ENCODE measurements at places on chromosomes 11 and 22. TPM values are rescaled to one million over a fixed set of nuclear protein-coding genes. Genes with fewer than 3 reads are reported as not detected.

DNA sequence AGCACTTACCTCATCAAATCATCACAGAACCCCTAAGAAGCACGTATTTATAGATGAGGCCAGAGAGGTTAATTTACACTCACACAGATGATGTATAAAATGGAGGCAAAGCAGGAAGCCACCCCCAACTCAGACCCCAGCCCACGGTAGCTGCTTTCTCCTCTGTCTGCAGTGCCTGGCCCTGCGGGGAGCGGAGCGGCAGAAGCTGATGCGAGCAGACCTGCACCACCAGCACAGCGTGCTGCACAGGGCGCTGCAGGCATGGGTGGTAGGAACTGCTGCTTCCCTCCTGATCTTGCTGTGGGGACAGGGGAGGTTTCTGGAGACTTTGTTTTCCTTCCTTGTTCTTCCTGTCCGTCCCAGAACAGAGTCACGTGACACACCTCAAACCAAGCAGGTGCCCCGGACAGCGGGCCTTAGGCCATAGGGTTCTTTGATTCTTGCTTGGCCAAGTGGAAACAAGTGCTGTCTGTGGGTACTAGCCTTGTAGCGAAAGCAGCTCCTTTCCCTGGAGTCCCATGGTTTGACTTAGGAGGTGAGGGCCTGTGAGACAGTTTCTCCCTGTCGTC, 57.8 kb downstream of the PISD start:
- DNase-seq: no peak
- H3K27me3 ChIP-seq: no peaks in the 10 kb centered on the region
- peaks cover 14% of the 10 kb centered on the region for H3K36me3 ChIP-seq

DNA sequence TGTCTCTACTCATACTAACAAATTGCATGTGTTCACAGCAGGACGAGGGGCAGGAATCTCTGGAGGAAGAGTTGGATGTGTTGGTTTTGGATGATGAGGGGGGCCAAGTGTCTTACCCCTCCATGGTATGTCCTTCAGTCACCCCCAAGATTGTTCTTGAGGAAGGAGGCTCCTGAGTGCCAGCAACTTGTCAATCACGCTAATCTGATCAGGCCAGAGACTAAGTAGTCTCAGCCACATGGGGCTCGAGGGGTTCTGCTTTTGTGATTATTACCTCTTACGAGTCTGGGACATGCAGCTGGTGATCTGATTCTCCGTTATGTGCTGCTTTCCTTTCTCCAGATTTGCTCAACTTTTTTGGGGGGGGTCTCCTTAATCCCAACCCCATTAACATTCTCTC, 54.3 kb downstream of the CTNND1 start:
- H3K36me3 ChIP-seq: peaks cover 32% of the 10 kb centered on the region
- H3K27me3 ChIP-seq: no peaks in the 10 kb centered on the region
- no peaks in the 10 kb centered on the region for H3K4me1 ChIP-seq
- H3K4me3 ChIP-seq: no peak overlapping the region
- DNase-seq: no peak

DNA sequence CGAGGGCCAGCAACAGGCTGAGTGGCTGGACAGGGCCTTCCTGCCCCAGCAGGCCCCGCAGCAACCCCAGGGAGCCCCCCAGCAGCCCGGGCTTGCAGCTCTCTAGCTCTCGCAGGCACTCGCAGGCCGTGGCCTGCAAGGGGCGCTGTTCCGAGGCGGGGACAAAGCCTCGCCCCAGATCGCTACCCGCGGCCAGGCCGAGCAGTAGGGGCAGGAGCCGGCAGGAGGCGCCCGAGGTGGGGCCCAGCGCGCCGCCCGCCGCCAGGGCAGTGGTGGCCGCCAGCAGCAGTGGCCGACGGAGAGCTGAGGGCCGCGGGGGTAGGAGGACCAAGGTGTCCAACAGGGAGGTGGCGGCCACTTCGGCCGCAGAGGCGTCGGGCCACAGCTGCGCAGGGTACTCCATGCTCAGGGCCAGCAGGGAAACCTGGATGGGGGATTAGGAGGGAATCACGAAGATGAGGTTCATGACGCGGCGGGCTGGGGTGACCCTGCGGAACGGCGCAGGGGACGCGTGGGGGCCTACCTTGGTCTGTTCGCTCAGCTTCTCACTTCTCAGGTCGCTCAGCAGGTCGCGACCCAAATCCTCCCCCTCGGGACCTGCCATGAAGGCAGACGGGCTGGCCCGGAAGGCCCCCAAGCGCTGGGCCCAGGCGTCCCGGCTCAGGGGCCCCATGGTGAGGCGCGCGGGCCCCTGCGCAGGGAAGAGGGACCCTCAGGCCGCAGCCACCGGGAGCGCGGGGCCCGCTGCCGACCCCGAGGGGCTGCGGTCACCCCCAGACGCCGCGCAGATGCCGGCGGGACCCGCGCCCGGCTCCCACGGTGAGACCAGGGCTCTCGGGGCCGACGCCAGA, 632 bp downstream of the AP5B1 start:
- 0 out of 2 replicates have a peak, but pooled peaks cover 8% of the 10 kb centered on the region for H3K36me3 ChIP-seq
- peaks cover 5% of the 10 kb centered on the region for H3K27me3 ChIP-seq
- H3K4me1 ChIP-seq: no peaks in the 10 kb centered on the region

GRCh38 chr22:19970479-19971275, 29.1 kb upstream of the TXNRD2 start:
- no peak overlapping the region for H3K27ac ChIP-seq
- DNase-seq: peak; percentile 71
- H3K36me3 ChIP-seq: peaks cover 39% of the 10 kb centered on the region
- H3K27me3 ChIP-seq: no peaks in the 10 kb centered on the region

DNA sequence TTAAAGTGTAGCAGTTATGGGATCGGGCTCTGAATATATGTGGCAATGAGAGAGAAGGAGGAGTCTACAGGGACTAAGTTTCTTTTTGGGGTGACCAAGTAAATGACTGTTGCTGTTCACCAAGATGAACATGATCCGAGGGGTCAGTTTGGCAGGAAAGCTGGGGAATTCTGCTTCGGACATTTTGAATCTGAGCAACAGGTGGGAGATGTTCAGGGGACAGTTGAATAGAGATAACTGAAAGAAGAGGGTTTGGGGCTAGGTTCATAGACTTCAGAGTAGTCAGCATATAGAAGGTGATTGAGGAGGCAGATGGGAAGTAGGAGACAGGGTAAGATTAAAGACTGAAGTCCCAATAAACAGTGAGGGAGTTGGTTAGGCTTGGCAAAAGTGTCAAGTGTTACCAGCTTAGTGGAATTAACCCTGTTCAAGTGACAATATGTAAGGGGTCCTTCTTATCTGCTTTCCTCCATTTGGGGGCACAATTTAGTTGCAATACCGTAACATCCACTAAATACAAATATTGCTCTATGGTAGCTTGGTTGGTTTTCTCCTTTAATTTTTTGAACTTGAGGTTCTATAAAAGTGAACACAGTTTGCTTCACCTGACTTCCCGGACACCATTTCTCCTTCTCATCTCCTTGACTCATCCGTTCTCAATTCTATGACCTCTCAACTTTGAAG, 2.9 kb upstream of the ENTHD1 start:
- no peaks in the 10 kb centered on the region for H3K36me3 ChIP-seq
- H3K4me3 ChIP-seq: no peak overlapping the region

GRCh38 chr22:36461665-36462649, 19.5 kb downstream of the TXN2 start:
- H3K36me3 ChIP-seq: peaks cover 3% of the 10 kb centered on the region
- H3K27me3 ChIP-seq: no peaks in the 10 kb centered on the region
- H3K4me3 ChIP-seq: no peak overlapping the region
- H3K27ac ChIP-seq: no peak overlapping the region

GRCh38 chr11:121482231-121483129, 29.7 kb upstream of the SORL1-AS1 start:
- H3K36me3 ChIP-seq: peaks cover 24% of the 10 kb centered on the region
- H3K4me1 ChIP-seq: peaks cover 17% of the 10 kb centered on the region
- DNase-seq: no peak
- no peak overlapping the region for H3K4me3 ChIP-seq
- no peak overlapping the region for H3K27ac ChIP-seq

- H3K4me3 ChIP-seq: no peak overlapping the region
- H3K27ac ChIP-seq: no peak overlapping the region
- DNase-seq: no peak
- H3K36me3 ChIP-seq: peaks cover 58% of the 10 kb centered on the region
Measured at GRCh38 chr22:26453812-26454500, 24.9 kb downstream of the ASPHD2 start.

DNA sequence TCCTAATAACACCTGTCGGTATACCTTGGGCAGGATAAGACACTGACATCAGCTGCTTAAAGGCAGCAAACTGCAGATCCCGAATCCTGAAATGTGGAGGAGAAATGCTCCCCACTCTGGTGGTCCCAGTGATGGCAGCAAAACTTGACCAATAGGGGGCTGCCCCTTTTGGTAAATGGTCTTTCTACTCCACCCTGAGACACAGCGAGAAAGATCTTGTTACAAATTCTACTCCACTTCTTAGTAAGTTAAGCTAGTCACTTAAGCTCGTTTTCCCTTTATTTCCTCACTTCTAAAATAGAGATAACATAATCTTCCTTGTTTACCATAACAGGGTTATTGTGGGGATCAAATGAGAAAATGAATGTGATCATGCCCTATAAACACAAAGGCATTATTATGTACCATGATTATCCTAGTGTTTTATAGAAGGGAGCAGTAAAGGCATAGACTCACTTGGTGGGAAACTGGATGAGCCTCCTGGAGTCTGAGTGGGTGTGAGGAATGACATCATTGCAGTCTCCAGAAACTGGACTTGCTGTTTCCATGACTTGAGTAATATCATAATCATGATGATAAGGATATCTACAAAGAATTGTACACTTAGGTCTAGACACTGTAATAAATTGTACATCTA, 50.9 kb downstream of the ENDOD1 start:
- no peaks in the 10 kb centered on the region for H3K4me1 ChIP-seq
- no peaks in the 10 kb centered on the region for H3K36me3 ChIP-seq
- H3K27ac ChIP-seq: no peak overlapping the region
- no peak for DNase-seq
- no peak overlapping the region for H3K4me3 ChIP-seq

DNA sequence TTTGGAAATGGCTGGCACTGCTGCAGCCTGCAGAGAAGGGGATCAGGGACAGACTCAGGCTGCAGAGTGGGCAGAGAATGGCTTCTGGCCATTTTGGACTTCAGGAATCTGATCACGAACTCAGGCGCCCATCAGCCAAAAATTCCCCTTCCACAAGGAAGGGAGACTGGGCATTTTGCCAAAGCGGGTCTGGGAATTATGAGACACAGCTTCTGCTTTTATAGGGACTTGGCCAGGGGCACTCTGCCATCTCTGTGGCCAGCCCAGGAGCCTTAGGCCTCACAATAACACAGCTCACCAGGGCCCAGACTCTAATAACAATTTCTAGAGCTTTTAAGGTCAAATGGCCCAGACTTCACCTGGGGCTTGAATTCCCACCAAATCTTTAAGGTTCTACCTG, 74.7 kb downstream of the CHST1 start:
- no peaks in the 10 kb centered on the region for H3K36me3 ChIP-seq
- no peak overlapping the region for H3K27ac ChIP-seq
- H3K27me3 ChIP-seq: no peaks in the 10 kb centered on the region
- H3K4me3 ChIP-seq: no peak overlapping the region

DNA sequence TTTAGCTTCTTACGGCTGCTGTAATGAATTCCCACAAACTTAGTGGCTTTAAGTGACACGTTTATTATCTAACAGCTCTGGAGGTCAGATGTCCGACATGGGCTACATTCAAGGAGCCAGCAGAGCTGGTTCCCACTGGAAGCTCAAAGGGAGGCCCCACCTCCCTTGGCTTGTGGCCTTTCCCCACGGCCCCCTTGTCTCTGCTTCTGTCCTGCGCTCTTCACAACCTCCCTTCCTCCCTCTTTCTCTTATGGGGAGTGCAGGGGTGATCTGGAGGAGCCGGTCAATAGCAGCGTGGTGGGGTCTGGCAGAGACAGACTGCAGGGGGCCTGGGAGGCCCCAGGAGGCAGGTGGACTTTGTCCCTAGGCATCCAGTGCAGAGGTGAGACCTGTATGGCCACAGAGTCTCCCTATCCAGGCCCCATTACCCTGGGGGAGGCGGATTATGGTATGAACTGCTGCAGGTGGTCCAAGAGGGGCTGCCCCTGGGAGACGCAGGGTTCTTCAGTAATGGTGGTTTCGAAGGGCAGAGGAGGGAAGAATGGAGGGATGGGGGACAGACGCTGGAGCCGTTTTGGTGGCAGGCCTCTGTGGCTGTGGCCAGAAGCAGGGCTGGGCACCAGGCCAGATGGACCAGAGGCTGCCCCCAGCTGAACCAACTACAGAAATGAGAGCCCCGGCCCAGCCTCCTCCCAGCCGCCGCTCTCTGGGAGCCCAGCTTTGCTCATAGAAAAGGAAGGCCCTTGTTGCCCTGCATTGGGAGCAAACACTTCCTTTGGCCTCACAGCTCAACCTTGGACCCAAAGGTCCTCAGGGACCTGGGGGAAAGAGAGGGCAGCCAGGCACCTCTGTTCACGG, 30.7 kb upstream of the KCNQ1OT1 start:
- no peak overlapping the region for H3K27ac ChIP-seq
- H3K4me3 ChIP-seq: no peak overlapping the region
- no peaks in the 10 kb centered on the region for H3K4me1 ChIP-seq
- H3K36me3 ChIP-seq: no peaks in the 10 kb centered on the region
- H3K27me3 ChIP-seq: no peaks in the 10 kb centered on the region
- no peak for DNase-seq

Gene SLC5A12
- total RNA-seq: 2.7 TPM

Gene C11orf21
- not detected for total RNA-seq

Gene LRRC32
- total RNA-seq: 0.59 TPM

Gene PTPRJ
- total RNA-seq: 10.6 TPM

Gene MB
- total RNA-seq: 0.29 TPM

Data from H9 (cell line).